ENCODE measurements at places on chromosomes 5 and 9.

DNA sequence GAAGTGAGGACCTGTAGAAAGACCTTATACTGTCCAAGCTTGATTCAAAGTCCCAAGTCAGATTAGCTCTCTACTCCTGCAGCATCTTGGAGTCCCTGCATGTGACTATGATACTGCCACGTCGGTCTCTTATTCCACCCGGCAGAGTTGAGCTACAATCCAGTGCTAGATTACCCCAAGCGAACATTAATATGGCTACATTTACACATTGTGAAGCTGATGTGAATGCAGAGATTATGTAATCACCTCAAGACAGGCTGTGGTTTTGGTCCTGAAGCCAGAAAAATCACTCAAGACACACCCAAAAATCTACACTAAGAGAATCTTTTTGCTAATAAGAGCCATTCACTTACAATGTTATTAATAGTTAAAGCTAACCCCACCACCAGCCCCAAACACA, 116.7 kb downstream of the GNA14 start:
- no peak for DNase-seq

- no peak for DNase-seq
Measured at GRCh38 chr5:146448783-146449519, 1.8 kb downstream of the TCERG1 start.

DNA sequence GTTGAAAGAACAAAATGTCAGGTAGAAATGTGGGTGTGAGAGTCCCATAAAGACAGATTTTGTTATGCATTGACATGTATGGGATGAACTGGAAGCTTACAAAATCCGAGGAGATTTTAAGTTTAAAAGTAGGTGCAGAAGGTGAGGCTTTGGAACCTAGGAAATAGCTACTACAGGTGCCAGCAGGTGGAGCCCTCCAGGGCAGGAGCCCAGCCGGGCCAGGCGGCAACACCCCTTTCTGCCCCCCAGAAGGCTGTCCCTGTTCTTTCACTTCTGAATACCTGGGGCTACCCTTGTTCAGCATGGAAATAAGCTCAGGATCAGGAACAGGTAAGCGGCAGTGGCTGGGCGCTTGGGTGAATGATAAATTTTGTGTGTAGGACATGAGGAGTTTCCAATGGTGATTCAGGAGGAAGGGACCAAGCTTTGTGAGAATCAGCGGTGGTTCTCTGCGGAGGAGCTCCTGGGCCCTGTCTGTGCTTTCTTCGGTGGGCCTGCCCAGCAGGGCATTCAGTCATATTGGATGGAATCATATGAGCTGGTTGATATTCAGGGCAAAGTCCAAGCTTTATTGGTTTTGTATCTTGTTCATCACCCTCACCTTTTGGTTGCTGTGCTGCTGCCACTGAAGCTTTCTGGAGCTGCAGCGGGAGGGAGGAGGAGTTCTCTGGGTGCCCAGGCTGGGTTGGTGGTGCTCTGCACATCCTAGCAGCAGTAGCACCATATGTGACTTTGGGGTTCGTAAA, 12.3 kb downstream of the PCBD2 start:
- no peak for DNase-seq

DNA sequence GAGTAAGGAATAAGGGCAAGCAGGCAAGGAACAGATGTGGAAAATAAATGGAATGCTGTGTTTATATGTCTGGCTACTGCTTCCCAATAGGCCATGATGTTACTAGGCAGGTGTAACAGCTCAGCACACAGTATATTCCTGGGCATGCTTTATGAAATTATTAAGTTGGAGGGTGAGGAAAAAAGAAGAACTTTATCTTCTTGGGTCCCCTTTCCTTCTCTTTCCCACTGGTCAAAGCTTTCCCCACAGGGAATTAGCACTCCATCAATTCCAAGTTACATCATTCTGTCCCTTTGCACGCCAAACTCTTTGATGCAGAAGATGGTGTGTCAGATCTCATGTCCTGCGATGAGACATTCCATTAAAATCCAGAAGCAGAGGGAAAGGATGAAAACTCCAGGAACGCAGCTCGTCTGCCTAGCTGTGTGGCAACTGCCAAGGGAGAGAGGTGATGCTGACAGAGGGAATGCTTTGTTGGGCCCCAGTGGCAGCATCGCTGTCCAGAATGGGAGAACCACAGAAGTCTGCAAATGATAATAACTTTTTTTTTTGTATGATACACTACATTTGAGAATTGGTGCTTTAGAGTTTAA, 447.3 kb upstream of the ARRDC3 start:
- no peak for DNase-seq

GRCh38 chr9:130872912-130873503, 23.6 kb downstream of the QRFP start:
- no peak for DNase-seq

DNA sequence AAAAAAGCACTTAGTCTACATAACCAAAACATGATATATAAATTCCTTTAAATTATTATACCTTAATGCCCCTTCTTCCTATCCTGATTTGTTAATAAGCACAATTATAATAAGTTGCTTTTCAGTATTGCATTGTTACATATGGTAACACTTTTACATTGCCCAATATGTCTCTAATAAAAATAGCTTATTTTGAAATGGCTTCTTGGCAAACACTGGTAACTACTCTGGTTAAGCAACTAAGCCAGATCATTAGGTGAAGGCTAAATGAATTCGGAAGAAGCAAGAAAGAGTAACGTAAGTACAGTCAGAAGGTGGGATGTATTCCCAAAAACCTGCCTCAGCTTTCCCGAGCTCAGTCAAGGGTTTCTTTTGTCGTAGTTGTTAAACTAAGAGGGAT, 85.3 kb downstream of the TTC39B start:
- DNase-seq, result no peak

- no peak for DNase-seq
Measured at GRCh38 chr9:70597886-70598285, 183.4 kb upstream of the KLF9 start.

- DNase-seq, result no peak
Measured at GRCh38 chr9:86662890-86663468, 284.3 kb downstream of the GAS1 start.

- peak; percentile 20 for DNase-seq
Measured at GRCh38 chr5:146962801-146963355, 84.3 kb upstream of the PPP2R2B start.

DNA sequence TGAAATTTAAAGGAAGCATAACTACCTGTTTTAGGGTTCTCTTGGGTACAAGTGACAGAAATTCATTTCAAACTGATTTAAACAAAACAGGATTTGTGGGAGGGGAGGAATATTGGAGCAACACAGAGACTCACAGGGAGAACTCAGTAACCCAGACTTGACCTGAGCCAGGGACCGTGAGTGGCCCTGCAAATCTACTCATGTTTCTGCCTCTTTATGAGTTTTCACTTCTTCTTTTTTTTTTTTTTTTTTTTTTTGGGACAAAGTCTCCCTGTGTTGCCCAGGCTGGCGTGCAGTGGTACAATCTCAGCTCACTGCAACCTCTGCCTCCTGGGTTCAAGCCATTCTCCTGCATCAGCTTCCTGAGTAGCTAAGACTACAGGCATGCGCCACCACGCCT, 405.6 kb upstream of the ZNF608 start:
- no peak for DNase-seq

- no peak for DNase-seq
Measured at GRCh38 chr9:2231829-2232228, 216.7 kb downstream of the SMARCA2 start.

DNA sequence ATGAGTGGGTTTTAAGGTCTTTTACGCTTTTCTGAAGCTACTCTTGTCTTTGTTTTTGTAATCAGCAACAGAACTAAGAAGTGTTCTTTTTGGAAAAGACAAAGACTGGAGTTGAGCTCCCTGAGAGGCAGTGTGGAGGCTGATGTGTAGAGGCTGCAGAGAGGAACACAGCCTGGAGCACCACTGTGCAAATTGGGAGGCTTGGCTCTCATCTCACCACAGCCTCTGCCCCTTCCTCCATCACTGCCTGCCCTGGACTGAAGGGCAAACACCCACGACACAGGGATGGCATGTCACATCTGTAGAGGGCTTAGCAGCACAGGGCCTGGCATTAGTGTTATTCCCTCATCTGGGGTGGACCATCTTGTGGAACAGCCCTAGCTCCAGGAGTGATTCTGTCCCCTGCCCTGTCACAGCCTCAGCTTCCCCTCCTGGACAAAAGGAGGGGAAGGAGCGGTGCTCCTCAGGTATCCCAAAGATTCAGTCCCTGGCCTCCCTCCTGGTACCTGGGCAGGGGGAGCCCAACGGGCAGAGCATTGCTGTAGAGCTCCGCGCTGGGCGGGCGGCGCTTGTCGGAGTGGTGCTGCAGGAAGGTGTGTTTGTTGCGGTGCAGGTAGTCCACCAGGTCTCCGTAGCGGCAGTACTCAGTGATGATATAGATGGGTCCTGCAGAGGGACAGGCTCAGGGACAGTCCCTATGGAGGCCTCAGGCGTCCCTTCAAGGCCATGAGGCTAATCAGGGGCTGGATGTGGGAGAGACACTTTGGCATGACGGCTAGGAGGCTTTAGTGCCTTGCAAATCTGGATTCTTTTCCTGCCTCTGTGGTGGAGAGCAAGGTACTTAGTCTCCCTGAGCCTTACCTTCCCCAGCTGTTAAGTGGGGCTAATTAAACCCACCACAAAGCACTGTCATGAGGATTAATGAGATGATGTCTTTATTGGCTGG, 32.8 kb downstream of the PDGFRB start:
- DNase-seq, result no peak

GRCh38 chr5:111779922-111780292, 22.9 kb upstream of the NREP start:
- peak; percentile 31 for DNase-seq

- no peak for DNase-seq
Measured at GRCh38 chr5:156396063-156396829, 69.3 kb downstream of the SGCD start.

DNA sequence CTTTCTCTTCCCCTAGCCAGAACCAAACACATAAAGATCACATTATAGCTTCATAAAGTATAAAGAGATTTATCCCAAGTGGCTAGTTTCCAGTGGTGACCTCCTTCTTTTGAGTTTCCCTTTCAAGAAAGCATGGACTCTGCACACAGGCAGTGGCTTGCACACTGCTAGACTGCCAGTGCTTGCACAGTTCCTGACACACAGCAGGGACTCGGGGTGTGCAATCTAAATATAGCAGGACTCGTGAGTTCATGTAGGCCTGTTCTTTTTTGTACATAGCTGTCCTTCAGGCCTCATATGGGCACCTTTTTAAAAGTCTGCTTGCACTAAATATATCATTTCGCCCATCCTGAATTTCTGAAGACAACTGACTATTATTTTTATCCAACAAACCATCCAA, 308.6 kb downstream of the FBXL7 start:
- DNase-seq, result no peak

DNA sequence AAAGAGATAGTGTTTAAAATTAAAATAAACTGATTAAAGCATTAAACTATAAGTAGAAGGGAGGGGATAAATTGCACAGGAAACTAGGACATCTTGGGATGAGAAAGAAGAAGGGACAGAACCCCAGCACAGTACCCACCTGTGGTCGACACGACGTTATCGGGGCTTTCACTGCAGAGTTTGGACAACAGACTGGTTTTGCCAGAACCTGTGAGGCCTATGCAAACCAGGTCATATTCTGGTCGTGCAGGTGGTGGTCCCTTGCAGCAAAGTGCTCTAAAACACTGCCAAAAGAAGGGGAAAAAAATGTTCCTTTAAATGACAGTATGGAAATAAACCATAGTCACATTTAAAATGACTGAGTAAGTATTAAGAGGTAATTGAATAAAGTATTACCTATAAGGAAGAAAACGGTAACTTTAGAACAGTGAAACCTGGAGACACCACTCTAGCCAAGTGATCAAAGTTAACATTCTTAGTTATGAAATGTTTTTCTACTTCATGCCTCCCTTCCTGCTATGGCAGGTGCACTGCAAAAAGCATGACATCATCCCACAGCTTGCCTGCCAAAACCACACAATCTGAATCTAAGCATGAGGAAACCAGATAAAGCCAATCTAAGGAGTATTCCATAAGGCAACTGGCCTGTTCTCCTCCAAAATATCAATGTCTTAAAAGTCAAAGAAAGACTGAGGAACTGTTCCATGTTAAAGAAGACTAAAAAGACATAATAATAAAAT, 138.6 kb downstream of the ARL15 start:
- no peak for DNase-seq
